Stimulated activated CD8-positive, alpha-beta memory T cell treated with anti-CD3 and anti-CD28 coated beads, Interleukin-7, amount 100 ng/mL, for 1 hour (primary cell): ENCODE measurements at places on chromosomes 11 and 22.

GRCh38 chr22:22960307-22960706 is 72.7 kb downstream of the IGLL5 start:
- DNase-seq, result no peak

DNA sequence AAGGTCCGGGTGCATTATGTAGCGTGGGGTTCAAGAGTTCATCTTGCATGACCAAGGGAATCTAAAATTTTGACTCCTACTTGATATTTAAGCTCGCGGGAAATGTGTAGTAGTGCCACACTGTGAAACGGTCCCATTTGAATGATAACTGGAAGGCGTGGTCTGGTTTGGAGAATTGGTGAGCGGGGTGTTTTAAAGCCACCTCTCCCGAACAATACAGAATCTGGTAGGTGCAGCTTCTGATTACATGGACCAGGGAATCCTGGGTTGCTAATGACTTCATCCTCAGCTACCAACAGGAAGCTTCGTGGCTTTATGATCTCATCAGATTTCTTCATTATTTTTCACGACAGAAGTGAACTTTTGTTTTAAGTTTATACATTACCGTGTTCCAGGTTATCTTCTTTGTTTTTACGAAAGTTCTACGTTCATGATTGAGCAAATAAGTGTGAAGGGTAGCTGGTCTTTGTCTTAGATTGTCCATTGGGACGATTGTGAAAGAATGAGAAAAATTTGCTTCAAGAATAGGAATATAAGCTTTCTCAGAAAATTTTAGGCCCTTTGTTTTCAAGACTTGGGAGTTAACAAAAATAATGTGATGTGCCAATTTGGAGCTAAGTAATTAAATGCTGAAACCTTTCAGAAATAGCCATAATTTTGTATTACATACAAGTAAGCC is 1.7 kb downstream of the QSER1 start:
- no peak for DNase-seq

GRCh38 chr22:17264321-17265052 is 45.3 kb upstream of the ADA2 start:
- no peak for DNase-seq

GRCh38 chr11:103994094-103994493 is 42.3 kb upstream of the DDI1 start:
- DNase-seq, result no peak

- no peak for DNase-seq
Measured at GRCh38 chr11:75342231-75342918, 9.1 kb downstream of the ARRB1 start.

DNA sequence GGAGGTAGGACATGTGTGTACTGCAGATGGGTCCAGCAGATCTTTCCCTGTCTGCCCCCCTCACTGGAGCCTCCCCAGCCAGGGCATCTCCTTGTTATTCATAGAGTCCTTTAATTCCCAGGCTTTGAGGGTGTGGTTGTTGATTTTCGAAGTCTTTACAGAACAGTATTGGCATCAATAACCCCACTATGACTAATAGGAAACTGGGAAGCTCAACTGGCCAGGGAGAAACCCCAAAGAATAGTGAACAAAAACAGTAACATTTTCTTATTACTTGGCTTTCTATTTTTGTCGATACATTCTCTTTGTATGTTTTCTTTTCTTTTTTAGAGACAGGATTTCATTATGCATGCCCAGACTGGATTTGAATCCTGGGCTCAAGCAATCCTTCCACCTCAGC is 57.9 kb downstream of the NF2 start:
- DNase-seq, result no peak

DNA sequence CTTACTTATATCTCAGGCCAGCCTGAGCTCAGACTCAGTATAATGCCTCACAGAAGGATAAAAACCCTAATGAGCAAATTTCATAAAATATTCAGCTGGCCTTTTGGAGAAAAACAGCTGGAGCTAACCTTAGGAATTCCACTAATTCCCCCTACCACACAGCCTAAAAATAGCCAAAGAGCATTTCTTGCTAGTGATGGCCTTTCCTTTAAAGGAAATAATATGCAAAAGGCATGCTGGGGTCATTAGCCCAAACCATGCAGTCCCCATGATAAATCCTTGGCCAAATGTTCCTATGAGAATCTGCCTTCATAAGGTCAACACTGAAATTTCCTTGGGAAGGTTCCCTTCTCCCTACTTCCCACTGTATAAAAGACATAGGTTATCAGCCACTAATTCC is 38.2 kb downstream of the SYTL2 start:
- DNase-seq, result no peak

DNA sequence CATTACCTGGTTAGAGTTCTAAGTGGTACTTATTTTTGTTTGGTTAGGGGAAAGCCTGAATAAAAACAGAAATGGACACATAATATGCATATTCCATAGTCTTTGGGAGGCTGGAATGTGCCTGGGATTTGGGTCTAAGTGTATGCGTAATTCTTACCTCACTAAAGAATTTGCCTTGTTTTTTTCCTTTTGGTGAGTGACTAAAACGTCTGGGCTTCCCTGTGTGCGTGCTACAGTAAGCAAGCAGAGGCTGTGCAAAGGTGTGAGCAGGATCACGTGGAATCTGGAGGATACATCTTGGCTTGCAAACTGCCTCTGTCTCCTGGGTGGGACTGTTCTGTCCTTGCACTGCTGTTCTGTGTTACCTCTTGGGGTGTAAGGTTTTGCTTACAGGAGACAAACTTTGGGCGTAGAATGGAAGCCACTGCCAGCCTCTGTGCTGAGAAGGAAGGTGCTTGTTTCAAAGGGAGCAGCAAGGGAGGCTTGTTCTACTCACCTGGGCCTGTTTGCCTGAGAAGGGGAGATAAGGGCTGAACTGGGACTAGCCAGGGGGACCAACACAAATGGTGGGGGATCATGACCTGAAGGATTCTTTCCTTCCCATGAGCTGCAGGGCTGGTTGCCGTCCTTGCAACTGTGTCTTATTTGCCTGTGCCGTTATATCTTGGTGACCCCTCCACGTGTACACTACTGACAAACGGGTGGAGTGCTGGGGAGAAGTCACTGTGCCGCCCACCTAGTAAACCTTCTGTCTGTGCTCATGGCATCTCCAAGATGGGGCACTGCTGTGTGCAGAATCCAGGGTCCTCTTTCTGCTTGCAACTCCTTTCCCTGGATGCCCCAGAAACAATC is 4.5 kb downstream of the NEAT1 start:
- no peak for DNase-seq

GRCh38 chr22:20121856-20122415 is 4.9 kb upstream of the TRMT2A start:
- DNase-seq, result no peak

- DNase-seq, result no peak
Measured at GRCh38 chr11:60919320-60919719, 4.9 kb upstream of the TMEM132A start.

GRCh38 chr11:61332281-61332796 is 566 bp downstream of the DDB1 start:
- DNase-seq, result no peak

DNA sequence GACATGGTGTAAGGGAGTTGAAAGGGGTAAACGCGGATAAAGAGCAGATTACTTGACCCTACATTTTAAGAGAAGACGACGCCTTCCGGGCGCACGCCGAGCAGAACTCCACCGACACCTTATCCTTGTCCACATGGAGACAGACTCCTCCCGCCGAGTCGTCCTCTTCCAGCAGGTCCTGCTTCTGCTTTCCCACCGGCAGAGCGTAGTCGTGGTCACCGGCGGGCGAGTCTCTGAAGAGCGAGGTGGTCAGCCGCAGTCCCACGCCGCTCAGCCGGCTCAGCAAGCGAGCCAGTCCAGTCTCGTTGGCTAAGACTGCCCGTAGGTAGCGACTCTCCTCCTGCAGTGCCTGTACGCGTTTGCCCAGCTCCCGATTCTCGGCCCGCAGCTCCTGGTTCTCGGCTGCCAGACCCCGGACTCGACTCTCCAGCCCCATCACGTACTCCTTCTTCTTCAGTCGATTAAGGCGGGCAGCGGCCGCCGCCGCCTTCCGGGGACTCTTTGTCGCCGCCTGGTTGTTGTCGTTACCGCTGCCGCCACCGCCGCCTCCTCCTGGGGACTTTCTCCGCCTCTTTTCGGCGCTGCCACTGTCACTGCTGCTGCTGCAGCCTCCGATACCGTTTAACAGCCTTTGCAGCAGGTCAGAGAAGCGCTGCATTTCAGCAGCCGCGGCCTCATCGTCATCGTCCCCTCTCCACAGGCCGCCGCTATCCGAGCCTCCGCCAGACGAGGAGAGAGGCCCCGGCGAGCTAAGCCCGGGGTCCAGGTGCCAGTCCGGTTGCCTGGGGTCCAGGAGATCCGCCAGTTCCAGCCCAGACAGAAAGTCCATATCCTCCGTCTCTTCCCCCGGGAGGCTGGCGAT is 945 bp downstream of the CREBZF start:
- peak; percentile 74 for DNase-seq

- DNase-seq, result no peak
Measured at GRCh38 chr11:22460181-22460580, 122.0 kb downstream of the SLC17A6 start.

- DNase-seq, result no peak
Measured at GRCh38 chr22:50502096-50502495, 5.4 kb downstream of the LMF2 start.

DNA sequence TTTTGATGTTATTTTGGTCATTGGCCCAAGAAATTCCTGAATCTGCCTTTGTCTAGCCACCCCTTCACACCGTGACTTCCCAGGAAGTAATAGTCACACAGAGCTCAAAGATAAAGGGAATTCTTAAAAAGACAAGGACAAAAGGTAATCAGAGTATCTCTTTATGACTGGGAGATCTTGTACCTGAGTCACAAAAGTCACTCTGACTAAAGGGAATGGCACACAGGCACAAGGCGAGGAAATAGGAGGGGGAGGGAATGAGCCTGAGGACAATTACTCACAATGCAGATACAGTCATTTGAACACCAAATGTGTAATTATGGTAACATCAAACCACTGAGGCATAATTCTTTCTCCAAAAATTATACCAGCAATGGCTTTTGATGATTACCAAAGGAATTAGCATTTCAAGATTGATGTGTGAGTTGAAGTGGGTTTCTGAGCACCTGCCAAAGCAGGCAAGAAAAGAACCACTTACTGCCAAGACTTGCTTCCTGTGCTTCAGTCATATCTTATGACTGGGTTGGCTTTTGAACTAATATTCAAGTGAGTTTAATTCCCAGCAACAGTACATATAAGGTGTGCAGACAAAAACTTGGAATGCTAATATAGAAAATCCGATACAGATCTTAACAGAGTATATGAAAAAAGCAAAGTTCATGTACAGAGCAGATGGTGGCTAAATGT is 856.4 kb downstream of the LRRC4C start:
- DNase-seq, result no peak

DNA sequence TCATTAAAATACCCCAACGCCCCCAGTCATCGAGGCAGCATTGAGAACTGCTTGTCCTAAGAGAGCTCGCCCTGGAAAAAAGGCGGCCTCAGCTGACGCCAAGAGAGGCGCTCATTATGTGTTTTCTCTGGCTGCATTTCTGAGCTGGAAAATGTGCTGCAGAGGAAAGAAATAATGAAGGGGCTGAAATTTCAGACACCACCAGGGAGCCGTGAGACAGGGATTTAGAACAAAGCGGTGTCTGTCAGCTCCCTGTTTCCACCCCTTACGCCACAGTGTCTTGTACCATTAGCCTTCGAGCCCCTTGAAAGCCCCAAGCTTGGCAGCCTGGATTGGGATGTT is 14.4 kb downstream of the USH1C start:
- no peak for DNase-seq

GRCh38 chr11:45079943-45080719 is 66.3 kb upstream of the PRDM11 start:
- no peak for DNase-seq

DNA sequence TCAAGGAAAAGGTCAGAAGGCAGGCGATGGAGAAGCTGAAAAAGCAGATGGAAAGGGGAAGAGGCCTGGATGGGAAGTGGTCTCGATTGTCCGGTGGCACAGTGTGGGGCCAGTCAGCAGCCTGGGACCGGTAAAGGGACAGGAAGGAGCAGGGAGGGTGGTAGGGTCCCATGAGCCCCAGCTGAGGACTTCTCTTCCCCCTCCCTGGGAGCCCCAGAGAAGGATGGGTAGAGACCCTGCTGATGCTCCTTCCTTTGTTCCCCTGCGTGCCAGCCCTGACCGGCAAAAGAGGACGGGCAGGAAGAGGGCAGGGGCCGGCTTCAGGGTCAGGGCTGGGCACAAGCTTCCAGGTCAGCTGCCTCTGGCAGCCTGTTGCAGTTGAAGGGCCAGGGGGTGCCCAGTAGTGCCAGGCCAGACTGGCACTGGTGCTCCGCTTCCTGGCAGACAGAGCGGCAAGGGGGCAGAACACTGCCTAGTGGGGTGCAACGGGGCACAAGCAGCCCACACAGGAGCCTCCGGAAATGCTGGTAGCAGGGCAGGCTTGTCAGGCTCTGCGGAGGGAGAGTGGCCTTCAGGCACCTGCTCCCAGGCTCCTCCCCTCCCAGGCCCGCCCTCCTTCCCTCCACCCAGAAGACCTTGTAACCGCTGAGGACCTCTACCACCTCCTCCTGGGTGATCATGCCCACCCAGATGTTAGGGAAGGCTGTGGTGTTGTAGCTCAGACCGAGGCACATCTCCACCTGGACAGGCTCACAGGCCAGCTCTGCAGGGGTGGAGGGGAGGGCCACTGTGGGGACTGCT is 739 bp upstream of the C1QTNF5 start:
- DNase-seq, result no peak

- DNase-seq, result no peak
Measured at GRCh38 chr11:117199916-117200812, 994 bp downstream of the TAGLN start.

DNA sequence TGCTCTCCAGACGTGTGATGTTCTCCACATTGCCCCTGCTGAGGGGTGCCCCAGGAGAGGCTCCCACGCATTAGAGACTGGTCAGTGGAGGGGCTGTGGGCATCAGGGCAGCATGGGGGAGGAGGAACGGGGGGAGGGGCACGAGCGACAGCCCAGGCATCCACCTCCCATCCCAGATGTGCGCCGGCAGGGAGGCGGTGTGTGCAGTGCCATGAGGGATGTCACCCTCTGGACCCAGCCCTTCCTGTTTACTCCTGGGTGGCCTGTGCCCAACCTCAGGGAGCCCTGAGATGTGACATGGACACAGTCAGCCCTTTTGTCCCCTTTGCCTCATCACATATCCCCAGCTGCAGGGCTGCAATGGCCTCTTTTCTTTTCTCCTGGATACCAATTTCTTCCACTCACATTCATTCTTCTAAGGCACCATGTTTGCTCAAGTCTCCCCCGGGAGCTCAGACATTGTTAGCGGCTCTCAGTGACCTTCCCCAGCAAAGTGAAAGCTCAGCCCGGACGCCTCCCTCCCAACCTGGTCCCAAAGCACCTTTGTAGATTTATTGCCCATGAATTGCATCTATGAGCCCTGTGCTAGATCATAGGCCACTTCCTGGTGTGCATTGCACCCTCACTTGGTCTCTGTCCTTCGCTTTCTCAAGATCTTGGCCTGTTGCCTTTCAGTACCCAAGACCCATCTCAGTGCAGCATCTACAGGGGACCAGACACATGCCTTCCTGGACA is 150.6 kb downstream of the CEP164 start:
- no peak for DNase-seq

GRCh38 chr11:40203606-40204005 is 1255.8 kb downstream of the LRRC4C start:
- no peak for DNase-seq

- no peak for DNase-seq
Measured at GRCh38 chr11:130744794-130745193, 171.5 kb downstream of the SNX19 start.
